Activated CD8-positive, alpha-beta memory T cell treated with anti-CD3 and anti-CD28 coated beads for 1 hour (primary cell): ENCODE measurements at places on chromosomes 16 and 17.

DNA sequence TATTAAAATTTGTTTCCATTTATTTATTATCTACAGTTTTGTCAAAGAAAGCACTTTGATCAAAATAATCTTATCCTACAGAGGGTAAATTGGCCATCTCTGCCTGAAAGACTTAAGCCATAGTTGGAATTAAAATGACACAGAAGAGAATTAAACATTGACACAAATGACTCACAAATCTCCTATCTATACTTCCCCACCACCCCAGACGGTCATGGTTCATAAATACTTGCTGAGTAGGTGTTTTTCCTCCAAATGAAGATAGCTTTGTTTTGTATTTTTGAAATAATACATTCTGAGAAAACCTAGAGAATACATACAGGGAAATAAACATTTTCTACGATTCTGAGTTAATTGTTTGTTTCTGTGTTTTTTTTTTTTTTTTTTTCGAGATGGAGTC is 142.8 kb downstream of the MAP2K6 start:
- no peak for DNase-seq

DNA sequence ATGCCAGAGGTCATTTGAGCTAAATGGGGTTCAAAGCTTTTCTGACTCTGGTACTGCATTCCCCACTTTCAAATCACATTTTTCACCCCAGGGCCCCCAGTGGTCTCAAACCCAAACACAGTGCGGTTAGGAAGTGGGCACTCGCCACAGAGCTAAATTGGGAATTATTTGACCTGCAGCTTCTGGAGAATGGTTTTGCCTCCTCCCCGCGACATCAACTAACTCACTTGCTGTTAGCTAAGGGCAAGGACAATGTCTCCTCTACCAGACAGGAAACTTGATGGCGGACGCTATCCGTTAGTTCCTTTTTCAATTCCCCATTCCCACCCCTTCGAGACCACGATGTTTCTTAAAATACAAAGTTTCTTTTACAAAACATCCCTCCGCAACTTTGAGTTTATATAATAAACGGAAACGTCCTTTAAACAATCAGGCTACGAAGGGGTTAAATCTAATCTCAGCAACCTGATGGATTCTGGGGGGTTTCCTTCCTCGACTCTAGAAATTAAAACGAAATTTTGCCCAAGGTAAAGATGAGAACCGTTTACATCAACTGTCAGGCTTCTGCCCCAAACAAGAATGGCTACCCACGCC is 500 bp upstream of the KAT7 start:
- no peak for DNase-seq

DNA sequence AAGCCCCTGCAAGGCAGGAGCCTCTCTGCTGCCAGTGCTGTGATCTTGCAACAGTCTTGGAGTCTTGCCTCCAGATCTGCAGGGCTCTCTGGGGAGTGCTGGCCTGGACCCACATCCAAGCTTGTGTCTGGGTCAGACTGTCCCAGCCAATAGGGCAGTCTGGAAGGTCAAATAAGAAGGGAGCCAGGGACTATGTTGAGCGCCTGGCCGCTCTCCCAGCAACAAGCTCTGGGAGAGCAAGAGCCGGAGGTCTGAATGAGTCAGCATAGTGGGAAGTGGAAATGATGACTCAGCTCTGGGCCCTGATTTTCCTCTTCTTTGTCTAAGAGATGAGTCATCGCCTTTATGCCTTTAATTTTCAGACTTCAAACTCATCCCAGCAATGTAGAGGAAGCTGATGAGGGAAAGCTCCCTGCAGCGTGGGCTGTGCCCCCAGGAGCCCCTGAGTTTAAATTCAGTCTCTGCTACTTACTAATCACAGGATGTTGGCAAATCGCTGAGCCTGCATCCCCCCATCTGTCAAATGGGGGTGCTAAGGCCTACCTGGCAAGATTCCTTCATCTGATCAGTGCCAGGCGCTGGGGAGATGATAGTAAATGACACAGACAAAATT is 43.6 kb upstream of the HAPSTR1 start:
- DNase-seq = no peak

DNA sequence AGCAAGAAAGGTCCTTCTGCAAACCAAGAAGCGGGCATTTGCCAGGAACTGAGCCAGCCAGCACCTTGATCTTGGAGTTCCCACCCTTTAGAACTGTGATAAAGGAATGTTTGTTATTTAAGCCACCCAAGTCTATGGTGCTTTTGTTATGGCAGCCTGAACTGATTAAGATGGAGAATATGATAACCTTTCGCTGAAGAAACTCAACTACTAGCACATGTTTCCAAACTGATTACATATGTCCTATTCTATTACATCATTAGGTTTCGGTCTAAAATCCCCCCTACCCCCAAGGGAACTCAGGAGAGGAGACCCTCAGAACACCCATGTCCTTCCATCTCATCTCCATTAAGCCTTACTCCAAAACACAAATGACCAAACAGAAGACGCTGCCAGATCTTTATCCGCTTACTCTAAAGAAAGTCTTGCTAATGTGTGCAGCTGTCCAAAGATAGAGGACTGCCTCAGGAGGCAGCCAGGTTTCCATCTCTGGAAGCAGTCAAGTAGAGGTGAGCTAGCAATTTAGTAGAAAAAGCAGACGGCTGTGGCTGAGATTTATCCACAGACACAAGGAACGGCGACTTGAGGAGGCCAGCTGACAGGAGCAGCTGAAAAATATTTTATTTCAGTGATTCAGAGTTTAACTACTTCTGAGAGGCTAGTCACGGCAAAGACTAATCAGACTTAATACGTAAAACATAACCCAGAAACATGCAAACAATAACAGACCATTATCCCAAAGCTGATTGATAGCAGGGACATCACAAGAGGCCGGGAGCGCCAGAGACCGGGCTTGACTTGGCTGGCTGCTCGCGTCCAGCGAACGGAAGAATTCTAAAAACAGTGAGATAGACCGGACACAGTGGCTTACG is 611.4 kb upstream of the CDH5 start:
- no peak for DNase-seq

DNA sequence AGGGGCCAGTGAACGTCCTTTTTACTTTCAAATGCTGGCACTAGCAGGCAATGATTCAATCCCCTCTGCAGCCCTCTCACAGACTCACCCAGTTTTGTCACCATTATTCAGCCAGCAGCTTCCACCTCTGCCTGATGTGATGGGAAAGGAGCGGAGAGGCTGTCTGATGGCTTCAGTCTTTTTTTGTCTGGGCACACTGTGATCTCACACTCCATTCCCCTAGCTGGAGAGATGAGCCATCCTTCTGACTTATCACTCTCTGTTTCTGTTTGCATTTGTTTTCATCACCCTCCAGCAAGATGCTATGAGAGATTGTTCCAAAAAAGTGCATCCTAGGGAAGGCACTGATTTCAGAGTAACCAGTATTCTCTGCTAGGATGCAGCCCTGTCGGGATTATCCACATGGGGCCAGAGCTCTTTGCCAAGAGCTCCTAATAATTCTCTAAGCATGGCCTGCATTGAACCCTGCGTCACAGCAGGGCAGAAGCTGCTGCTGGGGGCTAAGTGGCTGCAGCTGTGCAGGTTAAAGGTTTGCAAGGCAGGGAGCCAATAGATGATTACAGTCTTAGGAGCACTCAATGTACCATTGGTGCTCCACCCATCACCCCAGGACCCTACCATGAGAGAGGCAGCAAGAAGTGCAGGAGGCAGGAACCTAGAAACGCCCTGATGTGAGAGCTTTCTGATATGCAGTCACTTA is 236.1 kb upstream of the C16orf82 start:
- DNase-seq = no peak

- DNase-seq = no peak
Measured at GRCh38 chr17:80755650-80756405, 211.2 kb downstream of the RPTOR start.

GRCh38 chr16:75385507-75386152 is 47.7 kb downstream of the CFDP1 start:
- DNase-seq = no peak

DNA sequence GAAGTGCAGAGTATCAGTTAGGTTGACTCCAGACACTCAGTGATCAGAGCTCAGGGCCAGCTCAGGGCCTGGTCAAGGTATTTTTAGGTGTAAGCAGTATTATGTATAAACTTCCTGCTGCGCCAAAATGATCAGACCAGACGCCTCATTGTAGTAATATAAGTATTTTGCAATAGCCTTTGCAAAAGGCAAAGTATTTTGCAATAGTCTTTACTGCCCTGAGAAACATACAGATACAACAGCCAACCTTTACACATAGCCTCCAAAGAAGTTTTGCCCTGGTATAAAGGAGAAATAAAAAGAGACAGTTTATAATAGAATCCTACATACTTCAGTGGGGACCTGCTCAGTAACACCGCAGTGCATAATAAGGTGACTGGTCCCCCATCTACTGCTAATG is 333.0 kb upstream of the EEF2KMT start:
- DNase-seq = no peak

- no peak for DNase-seq
Measured at GRCh38 chr17:82658796-82659452, 10.7 kb upstream of the WDR45B start.

- DNase-seq = no peak
Measured at GRCh38 chr16:81780350-81780749, 1.3 kb downstream of the PLCG2 start.

DNA sequence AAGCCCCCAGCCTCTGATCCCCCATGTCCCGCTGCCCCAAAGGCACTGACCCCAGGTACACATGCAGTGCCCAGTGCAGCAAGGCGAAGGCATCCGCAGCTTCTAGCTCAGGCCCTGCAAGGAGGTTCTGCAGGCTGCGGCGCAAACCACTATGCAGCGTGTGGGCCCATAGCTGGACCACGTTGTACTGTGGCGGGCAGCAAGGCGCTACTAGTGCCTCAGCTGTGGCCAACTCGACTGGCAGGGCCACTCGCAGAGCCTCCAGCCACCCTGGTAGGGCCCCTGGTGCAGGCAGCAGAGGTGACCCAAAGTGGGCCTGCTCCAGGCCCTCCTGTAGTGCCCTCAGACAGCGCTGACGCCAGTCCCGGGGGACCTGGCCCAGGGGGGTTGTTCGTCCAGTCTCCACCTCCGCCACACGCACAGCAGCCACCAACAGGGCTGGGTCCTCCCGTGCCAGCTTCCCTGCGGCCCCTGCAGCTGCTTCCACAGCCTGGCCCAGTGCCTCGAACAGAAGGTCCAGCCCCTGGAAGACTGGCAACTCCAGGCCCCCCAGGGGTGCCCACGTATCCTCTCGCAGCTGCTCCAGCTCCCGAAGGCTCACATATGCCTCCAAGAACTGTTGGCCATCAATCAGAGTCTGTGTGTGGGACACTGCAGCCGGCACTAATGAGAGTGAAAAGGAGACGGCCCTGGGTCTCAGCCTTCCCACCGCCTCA is 2.6 kb downstream of the EXOC3L1 start:
- no peak for DNase-seq

DNA sequence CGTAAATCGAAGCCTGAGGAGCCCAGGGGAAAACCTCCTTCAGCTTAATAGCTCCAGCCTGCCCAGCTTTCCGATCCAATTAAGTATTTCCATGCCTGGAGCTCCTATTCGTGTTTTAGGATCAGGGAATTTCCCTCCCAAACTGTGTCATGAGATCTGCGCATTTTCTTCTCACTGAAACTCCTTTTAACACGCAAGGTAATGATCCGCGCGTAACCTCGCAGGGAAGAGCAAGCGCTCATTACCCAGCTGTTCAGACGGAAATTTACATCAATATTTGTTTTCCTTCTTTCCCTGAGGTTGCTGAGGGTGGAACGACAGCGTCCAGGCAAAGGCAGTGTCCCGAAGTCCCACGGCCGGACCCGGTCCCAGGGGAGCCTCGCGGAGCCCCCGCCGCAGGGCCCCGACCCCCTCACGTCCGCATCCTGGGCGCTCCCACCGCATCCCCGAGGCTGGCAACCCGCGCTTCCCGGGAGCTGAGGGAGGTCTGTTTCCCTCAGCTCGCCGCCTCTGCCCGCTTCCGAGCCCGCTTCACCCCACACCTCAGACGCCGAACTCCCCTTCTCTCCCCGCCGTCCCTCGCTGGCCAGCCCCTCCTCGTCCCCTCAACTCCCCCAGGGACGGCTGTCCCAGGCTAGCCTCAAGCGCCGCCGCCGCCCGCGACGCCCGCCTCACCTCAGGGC is 415 bp downstream of the ABCA5 start:
- DNase-seq = peak; percentile 2

GRCh38 chr16:87563022-87563421 is 39.3 kb upstream of the JPH3 start:
- DNase-seq = no peak

DNA sequence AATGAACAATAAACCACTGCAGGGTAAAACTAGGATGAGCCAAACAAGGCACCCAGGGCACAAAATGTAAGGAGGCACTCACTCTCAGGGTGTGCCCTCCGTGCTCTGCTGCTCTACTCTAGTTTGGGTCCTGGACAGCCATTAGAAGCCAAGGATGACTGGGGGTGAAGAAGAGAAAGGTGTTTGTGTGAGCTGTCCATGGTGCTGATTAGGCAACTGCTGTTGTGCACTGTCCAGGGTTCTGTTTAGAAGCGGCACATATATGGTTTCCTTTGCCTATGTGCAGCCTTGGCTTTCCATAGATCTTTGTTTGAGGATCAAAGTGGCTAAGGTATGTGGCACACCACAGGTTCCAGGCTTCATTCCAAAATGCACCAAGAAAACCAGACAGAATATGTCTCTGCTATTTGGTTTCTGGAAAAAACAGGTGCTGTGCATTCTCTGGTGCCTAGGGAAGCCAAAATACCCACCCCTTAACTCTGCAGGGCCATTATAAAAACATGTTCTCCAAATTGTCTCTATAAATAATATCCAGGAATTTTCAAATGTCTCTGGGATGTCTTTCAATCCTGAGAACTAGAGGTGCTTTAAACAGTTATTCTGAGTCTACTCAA is 123.5 kb downstream of the CBLN1 start:
- no peak for DNase-seq

- DNase-seq = no peak
Measured at GRCh38 chr16:61295311-61295710, 740.9 kb downstream of the CDH8 start.

- no peak for DNase-seq
Measured at GRCh38 chr16:70476272-70477020, 22.1 kb downstream of the FCSK start.

GRCh38 chr17:73170324-73170723 is 5.5 kb downstream of the SSTR2 start:
- DNase-seq = no peak
